ENCODE measurements at places on chromosomes 12 and 14.

DNA sequence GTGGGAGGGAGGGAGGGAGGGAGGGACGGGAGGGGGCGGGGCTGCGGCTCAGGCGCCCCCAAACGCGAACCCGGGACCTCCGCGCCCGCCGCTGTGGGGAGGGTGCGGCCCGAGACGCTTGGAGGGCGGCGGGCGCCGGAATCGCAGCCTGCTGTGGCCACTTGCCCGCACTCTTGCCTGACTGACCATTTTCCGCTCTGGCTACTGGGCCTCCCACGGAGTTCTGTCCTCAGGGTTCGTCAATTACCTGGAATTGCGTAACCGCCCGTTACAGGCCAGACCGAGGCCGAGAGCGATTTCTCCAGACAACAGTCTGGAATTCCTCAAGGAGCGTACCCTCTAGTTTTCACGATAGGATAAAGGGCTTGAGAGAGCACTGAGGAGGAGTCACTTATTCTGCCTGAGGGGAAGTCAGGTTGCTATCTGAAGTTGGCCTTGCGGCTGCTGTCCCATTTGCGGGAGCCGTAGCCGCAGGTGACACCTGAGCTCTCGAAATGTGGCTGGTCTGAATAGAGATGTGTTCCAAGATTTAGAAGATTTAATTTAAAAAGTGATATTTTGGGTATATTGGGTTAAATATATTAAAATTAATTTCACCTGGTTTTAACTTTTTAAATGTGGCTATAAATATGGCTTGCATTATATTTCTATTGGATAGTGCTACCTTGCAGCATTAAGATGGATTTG is 446 bp upstream of the ZNF641 start:
- no peak for DNase-seq

- DNase-seq = no peak
These were observed 17.1 kb downstream of the TMBIM4 start for GRCh38 chr12:66152732-66153131.

DNA sequence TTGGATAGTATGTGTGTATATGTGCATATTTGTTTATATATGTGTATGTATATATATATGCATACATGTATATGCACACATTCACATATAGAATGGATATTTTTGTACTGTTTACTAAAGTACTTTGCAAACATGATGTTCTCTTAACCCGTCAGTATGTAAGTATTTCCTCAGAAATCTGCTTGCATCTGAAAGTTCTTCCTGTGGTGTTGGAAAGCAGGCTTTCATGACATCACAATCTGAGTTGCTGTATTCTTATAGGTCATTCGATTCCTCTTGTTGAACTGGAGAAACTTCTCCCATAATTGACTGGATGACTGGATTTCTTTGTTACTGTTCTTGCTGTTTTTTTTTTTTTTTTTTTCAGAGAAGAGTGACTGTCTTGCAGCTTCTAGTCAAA is 29.1 kb downstream of the GABARAPL1 start:
- DNase-seq = no peak

DNA sequence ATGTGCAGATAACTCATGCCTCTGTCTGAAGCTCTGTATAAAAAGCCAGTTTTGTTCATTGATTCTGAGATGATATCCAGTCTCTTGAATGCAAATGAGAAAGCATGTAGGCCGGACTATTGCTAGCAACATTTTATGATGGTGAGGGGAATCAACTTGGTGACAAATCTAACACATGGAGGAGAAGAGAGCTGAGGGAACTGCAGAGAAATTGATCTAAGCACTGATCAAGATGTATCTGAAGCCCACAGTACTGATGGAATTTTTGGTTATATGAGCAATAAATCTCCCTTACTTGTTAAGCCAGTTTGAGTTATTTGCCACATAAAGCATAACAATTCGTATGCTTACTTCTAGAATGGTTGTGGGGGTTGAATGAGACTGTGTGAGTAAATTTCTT is 295.6 kb upstream of the DDHD1 start:
- no peak for DNase-seq

DNA sequence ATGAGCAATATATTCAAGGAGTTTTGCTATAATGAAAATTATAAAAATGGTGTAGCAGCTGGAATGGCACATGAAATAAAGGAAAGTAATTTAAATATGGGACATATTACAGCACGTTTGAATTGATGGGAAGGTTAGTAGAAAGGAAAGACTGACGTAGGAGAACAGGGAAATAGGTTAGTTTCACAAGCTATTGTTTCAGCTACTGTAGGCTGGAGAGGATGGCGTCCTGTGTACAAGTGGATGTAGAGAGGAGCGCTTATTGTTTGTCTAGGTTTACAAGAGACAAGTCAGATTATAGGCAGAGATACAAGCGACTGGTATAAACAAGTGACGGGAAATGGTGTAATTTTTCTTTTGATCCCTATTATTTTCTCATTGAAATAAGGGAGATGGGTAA is 431.2 kb upstream of the PDE3A start:
- no peak for DNase-seq

GRCh38 chr12:70849265-70849960 is 71.1 kb downstream of the PTPRR start:
- no peak for DNase-seq

- DNase-seq = no peak
These were observed 50.6 kb downstream of the RFX4 start for GRCh38 chr12:106633451-106633823.

DNA sequence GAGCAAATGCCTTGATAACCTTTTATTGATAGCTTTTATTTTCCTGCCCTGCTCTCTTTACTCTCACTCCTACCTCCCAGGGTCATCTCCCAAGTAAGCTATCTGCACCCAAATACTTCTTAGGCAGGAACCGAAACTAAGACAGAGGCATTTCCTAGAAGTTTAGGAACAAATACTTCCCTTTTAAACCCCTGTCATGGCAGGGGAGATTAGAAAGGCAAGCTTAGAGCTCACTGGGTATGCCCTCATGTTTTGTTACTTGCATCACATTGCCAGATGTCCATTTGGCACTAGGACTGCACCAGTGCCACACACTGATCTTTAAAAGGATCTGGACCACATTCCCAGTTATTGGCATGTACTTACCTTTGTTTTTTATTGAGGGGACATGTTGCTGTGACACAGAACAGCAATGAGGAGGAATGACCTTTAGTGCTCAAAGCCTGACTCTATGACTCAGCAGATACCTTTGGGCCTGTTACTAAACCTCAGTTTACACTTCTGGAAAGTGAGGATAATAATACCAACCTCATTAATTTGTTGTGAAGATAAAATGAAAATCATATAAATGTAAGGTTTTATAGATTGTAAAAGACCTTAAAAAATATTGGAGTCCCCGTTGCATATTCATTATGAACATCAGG is 40.9 kb upstream of the MBIP start:
- no peak for DNase-seq

DNA sequence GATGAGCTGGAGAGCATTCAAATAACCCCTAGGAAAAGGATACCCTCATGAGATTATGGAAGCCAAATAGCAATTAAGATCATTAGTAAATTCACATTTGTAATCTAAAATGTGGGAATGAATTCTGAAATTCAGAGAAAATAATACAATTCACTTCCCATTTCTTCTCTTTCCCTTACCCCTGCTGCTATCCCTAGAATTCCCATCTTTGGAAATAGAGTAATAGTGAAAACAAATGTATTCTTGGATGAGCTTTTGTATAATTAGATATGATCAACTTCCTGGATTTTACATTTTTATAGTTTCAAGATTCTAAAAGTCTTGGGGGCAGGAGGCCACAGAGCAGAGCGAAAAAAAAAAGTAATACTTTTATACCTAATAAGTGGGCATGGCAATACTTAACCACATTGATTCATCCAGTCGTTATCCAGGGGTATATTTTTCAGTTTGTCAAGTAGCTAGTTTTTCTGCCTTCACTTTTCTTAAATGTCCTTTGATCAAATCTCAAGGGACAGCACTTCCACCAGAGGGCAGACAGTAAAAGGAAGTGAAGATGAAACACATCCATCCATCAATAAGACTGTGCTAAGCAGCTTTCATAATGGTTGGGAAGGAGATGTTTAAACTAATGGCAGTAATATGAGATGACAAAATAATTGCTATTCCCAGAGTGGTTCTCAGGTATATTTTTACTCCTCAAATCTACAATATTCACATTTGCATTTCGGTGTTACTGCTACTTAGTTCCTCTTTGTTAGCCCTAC is 401.3 kb downstream of the DIO2 start:
- DNase-seq = no peak

- no peak for DNase-seq
These were observed 334.1 kb upstream of the MIS18BP1 start for GRCh38 chr14:45587142-45587541.

- DNase-seq = no peak
These were observed 2.2 kb downstream of the ORAI1 start for GRCh38 chr12:121628536-121628935.

DNA sequence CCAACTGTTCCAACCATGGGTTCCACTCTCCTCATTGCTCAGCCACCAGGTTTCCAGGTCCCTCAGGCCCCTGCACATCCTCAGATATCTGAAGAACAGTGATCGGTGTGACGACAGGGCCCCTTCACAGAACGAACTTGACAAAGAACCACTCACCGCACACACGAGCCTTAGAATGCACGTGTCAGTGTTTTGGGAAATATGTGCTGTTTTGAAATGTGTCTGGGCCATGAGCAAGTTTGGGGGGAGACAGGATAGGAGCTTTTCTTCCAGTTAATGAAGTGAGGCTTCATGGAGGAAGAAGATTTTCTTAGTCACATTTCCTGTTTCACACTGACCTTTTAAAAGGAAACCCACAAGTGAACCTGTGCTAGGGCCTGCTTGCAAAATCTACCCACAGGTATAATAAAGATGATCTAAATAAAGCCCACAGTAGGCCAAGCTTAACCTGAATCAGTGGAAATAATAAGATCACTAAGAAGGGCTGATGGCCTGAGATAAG is 58.6 kb downstream of the ZFP36L1 start:
- peak; percentile 19 for DNase-seq

- DNase-seq = no peak
These were observed 361.7 kb downstream of the SNAPC1 start for GRCh38 chr14:62123961-62124360.

DNA sequence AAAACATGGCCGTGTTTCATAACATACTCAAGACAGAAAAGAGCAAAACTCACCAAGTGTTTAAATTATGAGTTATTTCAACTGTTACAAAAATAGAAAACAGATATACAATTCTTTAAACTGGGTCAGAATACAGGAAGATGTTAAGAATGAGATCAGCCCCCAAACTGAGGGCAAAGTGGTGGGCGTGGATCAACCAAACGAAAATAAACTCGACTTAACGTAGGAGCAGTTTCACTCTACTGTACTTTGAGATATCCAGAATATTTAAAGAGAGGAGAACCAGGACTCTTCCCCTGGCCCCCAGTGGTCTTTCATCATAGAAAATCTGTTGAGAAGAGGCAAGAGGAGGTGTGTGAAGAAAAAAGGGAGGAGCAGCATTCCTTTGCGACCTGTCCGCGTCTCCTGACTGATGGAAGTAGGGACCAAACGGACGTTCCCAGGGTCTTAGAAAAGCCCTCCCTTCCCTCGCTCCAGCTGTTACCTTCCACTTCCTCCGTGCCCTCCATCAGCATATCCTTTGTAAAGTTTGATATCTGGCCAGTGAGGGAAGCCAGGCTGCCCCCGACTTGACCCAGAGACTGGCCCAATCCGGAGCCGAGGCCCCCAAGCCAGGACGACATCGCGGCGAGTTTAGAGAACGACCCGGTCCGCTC is 668 bp downstream of the TRIP11 start:
- DNase-seq = no peak

- DNase-seq = no peak
These were observed 72.8 kb upstream of the RBM19 start for GRCh38 chr12:114038962-114039361.

GRCh38 chr12:100789146-100789545 is 5.4 kb upstream of the ANO4 start:
- DNase-seq = no peak

GRCh38 chr12:121590476-121591143 is 9.8 kb upstream of the KDM2B start:
- DNase-seq = peak; percentile 31

- no peak for DNase-seq
These were observed 103.8 kb downstream of the CCDC92 start for GRCh38 chr12:123868791-123869190.

DNA sequence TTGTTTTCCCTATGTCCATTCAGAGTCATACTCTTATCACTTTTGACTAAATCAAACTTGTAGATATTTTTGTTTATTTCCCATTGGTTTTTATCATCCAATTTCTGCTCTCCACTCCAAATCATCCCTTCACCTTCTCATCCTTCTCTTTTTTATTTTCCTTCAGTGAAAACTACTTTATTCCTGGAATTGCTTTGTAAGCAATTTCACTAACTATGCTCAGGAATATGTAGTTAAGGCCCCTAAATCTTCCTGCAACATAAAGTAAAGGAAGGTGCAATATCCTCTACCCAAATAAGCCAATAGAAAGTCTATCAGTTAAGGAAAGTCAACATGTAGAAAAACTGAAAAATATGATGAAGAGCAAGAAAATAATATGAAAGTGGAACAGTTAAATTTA is 308.4 kb downstream of the SEC23A start:
- no peak for DNase-seq

GRCh38 chr12:94864987-94865386 is 138.5 kb downstream of the NDUFA12 start:
- DNase-seq = no peak

- DNase-seq = no peak
These were observed at the start of gene NINJ2 for GRCh38 chr12:663293-663871. TSS of gene NINJ2 (minus strand) at chr12:663445. CDS start at chr12:663360, 85 bp downstream.

- DNase-seq = no peak
These were observed 4.4 kb upstream of the EIF5 start for GRCh38 chr14:103329401-103330347.

DNA sequence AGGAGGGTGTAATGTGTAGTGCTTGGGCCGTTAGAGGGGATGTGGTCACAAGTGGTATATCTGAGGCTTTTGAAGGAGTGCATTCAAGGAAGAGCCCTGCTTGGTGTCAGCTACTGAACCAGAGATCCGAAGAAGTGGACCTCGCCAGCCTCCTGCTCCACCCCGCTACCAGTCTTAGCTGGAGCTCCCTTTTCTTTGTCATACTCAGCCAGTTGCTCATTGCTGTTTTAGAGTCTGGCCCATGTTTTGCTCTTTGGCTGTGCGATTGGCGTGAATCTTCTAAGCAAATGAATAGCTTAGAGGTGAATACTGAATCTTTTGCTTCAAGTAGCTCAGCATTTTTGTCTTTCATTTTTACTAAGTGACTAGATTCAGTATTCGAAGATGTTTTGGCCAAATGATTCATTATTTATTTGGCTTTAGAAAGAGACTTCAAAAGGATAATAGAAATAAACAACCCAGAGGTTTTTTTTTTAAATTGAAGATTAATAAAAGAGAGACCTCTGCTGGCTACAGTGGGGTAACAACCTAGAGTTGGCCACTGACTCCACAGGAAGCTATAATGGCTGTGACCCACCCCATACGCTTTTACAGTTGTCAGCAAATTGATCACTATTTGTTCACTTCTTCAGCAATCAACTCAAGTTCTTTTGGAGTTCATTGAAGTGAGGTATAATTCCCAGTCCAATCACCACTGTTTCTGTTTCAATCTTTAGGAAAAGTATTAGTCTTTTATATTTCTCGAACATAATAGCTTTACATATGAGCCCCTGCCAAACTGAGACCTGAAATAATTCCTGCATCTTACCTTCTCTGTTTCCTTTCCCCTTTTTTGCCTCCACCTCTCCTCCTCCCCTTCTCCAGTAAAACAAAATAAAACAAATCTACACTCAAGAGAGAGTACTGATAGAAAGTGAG is 19.9 kb downstream of the CDKN1B start:
- no peak for DNase-seq

GRCh38 chr14:55267820-55268219 is 3.4 kb upstream of the FBXO34 start:
- no peak for DNase-seq

GRCh38 chr14:60637479-60638315 is 11.6 kb downstream of the SIX1 start:
- DNase-seq = no peak

All from stimulated activated CD8-positive, alpha-beta memory T cell treated with anti-CD3 and anti-CD28 coated beads, Interleukin-4, amount 100 ng/mL, for 4 hours (primary cell).